RWPE1 (cell line): ENCODE measurements at places on chromosomes 3 and 15.

DNA sequence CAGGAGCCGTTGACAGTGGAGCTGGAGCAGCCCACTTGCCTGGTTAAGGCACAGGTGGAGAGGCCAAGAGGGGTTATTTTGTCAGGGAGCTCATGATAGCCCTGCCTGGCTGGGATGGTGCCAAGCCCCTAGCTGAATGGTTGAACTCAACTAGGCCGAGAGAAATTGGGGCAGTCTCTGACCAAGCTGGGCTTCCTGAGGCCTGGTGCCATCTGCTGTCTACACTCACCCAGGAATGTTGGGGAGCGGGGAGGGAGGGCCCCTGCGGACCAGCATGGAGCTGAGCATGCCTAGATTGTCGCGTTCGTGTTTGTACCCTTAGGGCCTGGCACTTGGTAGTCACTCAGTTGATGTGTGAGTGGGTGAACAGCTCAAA lies 1.2 kb downstream of the BRPF1 start:
- DNase-seq = peak; percentile 21

DNA sequence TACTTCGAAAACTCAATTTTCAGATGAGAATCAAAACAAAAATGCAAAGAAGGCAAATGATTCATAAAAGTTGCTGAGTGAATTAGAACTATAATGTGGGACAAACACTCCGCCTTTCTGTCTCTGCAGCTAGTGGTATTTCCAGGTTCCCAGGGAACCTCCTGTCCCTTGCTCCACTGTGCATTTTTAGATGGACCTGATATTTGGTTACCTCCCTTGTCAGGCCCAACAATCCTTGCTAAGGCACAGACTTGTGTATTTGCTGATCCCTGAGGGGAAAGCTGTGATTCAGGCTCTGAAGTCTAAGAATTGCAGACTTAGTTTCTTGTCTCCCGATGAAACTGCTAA lies 162.7 kb downstream of the LPP start:
- DNase-seq = no peak

GRCh38 chr3:39502838-39503145 lies 35.3 kb downstream of the MOBP start:
- DNase-seq = no peak

DNA sequence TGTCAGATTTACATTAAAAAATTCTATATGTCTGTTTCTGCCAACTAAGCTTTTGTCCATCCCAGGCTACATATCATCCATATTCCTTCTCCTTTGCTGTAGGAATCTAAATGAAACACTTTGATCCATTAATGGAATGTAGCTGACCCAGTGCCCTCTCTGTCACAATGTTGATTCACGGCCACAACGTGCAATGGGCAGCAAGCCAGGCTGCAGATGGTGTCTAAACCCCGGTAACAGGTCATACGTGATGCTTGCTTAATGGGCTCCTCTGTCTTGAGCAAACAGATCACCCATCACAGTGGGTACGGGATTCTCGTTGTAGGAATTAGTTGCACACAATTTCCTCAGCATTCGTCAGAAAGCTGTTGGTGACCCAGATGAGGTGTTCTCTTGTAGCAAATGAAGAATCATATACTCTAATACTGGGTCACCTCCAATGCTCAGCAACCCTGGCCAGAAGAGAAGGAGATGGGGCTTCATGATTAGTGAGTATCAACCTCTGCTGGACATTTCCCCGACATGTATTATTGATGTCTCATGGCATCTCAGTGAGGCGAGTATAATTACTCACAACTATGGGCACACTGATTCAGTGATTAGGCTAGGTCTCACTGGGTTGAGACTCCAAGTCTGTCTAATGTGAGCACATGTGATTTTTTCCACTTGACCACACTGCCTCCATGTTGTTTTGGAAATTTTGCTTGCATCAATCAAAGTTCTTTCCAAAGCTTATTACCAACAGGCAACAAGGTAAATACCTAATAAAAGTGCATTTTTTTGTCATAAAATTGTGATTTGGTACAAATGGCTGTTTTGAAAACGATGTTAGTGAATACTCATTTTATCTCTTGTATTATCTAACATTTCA lies 12.9 kb upstream of the DCBLD2 start:
- no peak for DNase-seq

GRCh38 chr3:66053550-66054094 lies 14.9 kb upstream of the MAGI1 start:
- DNase-seq = no peak

DNA sequence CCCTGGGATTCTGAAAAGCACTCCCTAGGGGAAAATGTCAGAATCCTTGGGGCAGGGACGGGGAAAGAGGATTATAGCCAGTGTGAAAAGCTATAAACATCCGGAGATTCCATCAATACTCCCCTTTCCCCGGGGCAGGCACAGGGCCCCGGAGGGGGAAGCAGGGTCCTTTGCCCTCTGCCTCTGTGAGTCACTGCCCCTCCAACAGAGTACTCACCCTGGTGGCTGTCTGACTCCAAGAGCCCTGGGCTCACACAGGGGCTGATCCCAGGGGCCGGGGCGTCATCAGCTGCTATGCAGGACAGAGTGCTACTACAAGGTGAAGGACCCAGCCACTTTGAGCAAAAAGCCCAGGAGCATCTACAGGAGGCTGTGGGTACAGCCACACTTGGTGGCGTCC lies 133.0 kb upstream of the PRR20G start:
- DNase-seq = no peak

GRCh38 chr3:108119398-108120104 lies 28.7 kb upstream of the CD47 start:
- DNase-seq = no peak

DNA sequence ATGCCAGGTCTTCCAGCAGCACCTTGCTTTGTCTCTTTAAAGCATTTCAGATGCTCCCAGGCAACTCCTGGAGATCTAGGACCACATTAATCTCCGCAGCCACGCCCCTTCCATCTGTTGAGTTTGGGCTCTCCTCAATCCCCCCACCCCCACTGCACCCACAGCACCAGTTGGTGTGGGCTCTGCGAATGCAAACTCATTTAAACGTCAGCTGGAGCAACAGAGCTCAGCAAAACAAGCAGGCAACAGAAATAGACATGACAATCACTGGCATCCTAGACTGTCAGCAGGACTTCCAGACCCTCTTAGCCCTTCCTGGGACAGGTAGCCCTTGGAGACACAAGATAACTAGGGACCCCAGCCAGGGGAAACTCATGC lies 106.9 kb downstream of the LSM3 start:
- no peak for DNase-seq

DNA sequence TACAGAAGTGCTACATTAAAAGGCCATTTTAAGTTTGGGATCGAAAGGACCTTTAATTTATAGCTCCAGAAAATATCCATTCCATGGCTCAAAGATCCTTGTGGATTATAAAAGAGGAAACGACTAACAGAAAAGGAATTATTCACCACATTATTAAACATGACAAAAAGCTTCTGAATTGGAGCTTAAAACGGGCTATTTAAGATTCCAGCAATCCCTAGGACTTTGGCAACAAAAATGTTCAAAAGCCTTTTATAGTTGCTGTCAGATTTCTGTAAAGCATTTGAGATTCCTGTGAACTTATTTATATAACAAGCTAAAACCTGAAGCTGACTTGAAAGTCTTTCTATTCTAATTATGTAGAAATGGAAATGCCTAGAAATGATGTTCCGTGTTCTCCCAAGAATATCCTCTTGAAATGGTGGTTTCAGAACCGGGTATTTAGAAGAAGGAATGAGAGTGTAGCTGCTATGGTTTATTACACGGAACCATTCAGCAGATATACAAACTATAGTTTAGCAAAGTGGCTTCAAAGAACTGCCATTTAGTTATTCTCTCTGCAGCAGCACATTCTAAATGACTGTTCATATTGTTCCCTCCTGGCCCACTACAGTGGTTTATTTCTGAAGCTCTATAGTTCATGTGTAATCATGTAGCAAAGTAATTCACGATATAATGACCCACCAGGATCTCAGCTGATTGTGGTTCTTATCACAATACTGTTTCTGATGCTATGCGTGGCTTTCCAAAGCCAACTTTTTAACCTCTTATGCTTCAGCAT lies 961.7 kb downstream of the FHIT start:
- DNase-seq = no peak

GRCh38 chr3:134074001-134074789 lies 44.5 kb upstream of the SLCO2A1 start:
- no peak for DNase-seq

DNA sequence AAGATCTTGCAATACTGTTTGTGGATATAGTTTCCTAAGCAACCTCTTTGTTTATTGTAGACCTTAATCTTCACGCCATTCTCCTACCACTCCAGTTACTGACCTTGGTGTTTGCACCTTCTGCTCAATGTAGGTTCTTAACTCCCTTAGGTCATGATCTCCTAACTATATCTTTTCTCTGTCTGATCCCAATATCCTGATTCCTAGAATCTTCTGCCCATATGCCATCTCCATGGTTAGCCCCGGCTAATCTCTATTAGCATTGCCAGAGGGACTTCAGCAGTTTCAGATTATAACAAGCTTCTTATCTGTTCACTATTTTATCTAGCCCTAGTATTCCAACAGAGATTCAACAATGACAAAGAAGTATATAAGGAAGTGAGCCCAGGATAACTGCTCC lies 64.9 kb downstream of the IMPG2 start:
- DNase-seq = no peak

- DNase-seq = no peak
Observed at GRCh38 chr3:29381595-29381994, 100.7 kb downstream of the RBMS3 start.

DNA sequence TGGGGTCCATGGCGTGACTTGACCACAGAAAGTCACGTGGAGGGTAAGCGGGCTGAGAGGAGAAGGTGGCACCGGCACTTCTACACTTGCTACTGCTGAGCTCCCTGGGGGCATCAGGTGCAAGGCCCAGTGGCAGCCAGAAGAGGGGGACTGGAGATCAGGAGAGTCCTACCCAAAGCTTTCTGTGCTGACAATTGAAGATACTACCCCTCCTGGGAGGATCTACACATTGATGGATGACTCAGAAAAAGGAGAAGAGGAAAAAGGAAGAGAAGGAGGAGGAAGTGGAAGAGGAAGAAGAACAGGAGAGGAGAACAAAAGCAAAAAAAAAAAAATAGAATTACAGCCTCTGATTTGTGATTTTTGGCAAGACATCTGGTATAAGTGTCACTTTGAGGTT lies 41.2 kb downstream of the MYO5C start:
- DNase-seq = no peak

GRCh38 chr3:30098243-30098642 lies 508.2 kb upstream of the TGFBR2 start:
- DNase-seq = no peak
